DMS79 treated with DMSO at 0.1 percent for 48 hours (cell line): ENCODE measurements at places on chromosomes 11 and 22.
A peak's percentile ranks its signal among the peaks of the same experiment; 100 is the strongest.

DNA sequence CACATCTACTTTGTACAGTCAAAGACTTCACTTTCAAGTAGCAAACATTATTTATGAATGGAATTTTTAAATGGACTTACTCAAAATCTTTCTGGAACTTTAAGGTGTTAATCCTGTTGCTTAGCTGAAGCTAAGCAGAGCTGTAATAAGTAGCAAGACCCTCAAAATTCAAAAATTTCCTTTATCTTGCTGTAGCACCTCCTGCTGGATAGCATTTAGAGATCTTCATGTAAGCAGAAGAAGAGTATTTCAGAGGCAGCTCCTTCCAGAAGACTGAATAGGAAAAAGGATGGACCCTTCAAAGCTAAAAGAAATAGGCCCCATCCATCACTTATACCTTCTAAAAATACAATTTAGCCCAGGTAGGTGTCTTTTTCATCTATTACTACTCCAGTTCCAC, 3.4 kb downstream of the PHF21A start:
- DNase-seq: no peak

DNA sequence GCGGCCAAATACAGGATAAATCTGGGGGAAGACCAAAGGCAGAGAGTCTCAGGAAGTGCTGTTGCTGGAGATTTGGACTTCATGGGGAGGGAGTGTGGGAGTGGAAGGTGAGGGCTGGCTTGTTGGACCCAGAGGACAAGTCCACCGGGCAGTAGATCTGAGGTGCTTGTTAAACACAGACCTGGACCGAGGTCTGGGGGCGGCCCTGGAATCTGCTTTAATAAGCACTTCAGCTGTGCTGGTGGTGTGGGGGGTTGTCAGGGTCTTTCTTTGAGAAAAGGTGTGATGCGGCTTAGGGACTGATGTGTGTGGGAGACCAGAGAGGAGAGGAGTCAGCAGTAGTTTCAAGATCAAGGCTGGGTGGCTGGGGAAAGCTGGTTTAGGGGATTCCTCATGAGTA, 4.4 kb downstream of the TRMU start:
- no peak for DNase-seq

DNA sequence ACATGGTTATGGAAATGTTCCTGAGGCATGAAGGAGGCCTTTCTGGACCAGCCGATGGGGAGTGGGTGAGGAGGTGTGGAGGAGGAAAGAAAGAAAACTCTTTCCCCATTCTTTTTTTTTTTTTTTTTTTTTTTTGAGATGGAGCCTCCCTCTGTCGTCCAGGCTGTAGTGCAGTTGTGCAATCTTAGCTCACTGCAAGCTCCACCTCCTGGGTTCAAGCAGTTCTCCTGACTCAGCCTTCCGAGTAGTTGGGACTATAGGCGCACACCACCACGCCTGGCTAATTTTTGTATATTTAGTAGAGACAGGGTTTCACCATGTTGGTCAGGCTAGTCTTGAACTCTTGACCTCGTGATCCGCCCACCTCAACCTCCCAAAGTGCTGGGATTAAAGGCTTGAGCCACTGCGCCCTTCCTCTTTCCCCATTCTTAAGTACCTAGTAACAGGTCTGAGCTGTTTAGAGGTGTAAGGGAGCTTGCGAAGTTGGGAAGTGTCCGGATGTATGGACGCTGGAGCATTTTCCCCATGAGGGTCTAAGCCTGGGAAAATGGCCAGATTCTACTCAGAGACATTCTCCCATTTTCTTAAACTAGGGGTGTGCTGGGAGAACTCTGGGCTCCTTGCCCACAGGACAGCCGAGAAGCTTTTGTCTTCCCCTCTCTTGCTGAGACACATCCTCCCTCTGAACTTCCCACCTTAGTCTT, 135.8 kb downstream of the TEAD1 start:
- DNase-seq: no peak

GRCh38 chr11:75159151-75159953, 8.4 kb downstream of the SLCO2B1 start:
- no peak for DNase-seq

DNA sequence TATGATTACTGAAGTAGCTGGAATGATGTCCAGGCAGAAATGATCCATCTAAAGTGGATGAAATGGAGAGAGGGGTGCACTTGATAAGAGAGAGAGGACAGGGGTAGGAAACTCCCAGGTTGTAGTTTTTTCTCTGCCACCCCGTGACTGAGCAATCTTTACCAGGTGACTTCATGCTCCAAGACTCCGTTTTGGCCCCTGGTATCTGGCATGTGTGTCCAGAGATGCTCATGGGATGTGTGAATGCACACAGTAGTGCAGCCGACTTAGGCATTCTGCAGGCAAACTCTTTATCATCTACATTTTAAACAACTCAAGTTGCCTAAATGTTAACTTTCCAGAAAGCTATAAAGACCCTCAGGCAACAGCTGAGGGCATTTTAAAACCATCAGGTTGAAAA, 189.3 kb upstream of the SEZ6L start:
- DNase-seq: no peak

GRCh38 chr11:32365192-32365591, 70.1 kb downstream of the WT1 start:
- DNase-seq: no peak

- DNase-seq: peak; percentile 63
These were observed 712.4 kb downstream of the TBC1D22A start for GRCh38 chr22:47474895-47475294.

DNA sequence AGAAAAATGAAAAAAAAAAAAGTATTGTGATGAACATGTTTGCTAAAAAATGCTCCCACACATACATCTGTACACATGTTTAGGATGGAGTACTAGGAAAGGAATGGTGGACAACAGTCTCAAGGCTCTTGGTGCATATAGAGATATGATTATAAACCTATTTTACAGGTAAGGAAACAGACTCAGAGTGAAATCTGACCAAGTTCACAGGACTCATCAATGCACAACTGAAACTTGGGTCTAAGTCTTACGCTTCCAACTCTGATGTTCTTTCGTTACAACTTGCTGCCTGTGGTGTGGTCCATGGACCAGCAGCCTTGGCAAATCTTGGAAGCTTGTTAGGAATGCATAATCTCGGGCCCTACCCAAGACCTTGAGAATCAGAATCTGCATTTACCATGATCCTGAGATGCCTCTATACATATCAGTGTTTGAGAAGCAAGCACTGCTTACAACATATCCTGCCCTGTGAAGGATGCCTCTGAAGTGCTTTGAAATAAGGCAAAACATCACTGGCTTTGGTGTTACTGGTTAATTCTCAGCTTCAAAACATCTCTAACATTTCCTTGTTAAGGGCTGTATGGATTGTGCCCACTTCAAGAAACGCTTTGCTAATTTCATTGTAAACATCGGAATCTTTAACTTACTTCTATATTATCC, 39.9 kb upstream of the NUP160 start:
- DNase-seq: no peak

DNA sequence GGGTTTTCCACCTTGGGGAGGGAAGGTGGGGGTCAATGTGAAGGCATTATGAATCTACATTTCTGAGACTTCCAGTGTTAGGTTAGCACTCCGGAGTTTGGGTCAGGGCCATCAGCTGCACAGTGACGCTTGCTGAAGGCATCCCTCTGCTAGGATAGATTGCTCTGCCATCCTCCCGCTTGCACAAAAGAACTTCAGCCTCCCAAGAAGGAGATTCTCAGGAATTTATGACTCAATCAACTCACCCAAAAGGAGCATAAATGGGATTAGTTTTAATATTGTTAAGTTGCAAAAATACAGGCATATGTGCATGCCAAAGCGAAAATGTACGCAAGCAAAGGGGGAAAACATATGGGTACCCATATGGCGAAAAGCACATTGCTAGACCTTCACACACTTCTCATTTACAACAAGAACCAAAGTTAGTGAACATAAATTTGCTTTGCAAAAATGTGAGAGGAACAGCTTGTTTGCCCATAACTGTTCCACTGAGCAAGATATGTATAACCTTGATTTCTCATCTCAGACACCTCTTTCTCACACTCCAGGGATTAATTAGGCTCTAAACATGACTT, 1013.0 kb downstream of the OPCML start:
- DNase-seq: no peak

DNA sequence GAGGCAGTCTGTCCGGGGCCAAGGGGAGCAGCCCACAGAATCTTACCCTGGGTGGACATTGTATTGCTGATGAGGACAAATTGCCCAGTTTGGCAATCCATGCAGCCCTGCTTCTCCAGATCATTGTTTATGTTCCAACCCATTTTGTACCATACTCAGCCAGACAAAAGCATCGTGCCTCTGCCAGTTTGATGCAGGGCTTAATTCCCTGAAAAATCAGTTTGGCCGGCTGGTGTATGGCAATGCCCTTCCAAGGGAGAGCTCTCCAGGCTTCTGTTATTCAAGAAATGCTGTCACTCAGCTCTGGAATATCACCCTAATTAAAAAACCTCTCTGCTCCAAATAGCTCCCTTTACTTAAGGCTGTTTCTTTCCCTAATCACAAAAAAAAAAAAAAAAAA, 697.7 kb downstream of the TBC1D22A start:
- DNase-seq: no peak

GRCh38 chr11:6362185-6362872, 27.9 kb upstream of the SMPD1 start:
- DNase-seq: no peak

DNA sequence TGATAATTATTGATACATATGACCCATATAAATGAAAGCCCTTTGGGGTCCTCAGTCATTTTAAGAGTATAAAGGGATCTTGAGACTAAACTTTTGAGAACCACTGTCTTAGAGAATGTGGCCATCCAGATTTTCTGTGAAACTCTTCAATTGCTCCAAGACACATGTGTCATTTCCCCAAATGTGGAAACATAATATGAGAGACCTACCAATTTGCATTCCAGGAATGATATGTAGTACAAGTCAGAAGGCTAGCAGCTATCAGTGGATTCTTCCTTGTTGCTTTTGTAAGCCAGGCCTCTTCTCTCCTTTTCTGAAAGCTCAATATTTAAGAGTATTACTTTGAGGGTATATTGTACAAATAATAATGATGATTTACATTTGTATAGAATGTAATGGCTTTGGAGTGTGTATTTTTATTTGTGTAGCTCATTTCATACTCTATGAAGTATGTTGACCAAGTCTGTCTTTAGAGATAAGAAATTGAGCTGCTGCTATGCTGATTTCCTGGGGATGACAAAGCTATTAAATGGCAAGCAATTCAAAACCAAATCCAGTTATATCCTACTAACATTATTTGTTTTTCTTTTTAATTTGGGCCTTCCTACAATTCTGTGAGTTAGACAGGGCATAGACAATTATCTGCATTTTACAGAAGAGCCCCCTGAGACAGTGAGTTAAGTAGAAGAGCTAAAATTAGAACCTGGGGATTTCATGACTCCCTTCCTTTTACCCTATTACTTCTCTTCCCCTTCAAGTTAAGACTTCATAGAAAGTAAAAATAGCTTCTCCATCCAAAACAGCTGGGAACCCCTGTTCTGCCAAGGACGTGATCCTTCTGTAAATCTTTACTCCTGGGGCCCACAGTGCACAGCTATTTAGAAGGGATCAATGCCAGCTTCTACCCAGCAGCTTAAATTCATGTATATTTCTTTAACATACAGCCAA, 131.9 kb downstream of the WNT11 start:
- no peak for DNase-seq
